ENCODE measurements at places on chromosomes 16 and 17.

DNA sequence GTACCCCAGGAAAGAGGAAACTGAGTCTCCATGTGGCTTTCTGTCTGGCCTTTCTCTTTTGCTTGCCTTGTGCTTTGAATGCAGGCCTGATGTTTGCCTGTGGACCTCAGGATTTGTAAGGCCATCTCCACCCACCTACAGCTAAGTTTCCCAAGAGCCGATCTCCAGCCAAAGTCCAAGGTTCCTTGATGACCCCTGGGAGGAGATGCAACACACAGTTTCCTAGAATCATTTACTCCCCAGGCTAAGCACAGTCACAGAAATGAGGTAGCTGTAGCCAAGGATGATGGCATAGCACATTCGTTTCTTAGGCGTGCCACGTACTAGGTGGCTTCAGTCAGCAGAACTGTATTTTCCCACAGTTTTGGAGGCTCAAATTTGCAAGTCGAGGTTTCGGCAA is 595.4 kb downstream of the MAF start:
- DNase-seq, result no peak

DNA sequence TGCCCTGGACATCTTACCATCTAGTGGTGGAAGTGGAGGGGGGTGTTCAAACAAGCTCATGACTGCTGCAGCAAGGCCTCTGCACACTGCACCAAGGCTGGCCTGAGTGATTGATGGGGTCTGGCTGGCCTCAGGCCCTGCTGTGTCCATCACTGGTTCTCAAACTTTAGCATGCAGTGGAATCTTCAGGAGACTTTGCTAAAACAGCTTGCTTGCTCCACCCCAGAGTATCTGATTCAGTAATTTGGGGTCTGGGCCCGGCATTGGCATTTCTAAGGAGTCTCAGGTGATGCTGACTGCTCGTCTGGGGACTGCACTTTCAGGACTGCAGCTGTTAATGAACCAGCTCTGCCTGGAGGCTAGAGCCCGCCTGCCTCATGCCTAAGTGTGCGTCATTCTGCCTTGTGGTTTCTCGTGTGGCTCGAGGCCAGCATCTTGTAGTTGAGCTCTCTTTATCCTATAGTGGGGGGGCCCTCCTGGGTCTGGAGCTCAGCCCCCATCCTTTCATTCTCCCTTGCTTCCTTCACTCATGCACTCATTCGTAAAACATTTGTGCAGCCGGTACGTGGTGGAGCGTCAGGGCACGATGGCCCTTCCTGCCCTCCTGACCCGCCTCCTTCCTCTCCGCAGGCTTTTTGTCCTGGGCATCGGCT is 4.1 kb downstream of the MGAT5B start:
- no peak for DNase-seq

DNA sequence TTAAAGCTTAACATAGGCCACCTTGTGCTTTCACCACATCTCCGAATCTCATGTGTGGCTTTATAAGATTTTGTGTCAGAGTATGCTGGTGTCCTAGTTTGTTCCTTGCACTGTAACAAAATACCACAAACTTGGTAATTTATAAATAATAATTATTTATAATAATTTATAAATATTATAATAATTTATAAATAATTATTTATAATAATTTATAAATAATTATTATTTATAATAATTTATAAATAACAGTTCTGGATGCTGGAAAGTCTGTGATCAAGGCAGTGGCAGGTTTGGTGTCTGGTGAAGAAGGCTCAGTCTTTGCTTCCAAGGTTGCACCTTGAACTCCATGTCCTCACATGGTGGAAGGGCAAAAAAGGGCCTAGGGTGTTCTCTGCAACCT is 147.7 kb downstream of the BCAS3 start:
- DNase-seq, result no peak

DNA sequence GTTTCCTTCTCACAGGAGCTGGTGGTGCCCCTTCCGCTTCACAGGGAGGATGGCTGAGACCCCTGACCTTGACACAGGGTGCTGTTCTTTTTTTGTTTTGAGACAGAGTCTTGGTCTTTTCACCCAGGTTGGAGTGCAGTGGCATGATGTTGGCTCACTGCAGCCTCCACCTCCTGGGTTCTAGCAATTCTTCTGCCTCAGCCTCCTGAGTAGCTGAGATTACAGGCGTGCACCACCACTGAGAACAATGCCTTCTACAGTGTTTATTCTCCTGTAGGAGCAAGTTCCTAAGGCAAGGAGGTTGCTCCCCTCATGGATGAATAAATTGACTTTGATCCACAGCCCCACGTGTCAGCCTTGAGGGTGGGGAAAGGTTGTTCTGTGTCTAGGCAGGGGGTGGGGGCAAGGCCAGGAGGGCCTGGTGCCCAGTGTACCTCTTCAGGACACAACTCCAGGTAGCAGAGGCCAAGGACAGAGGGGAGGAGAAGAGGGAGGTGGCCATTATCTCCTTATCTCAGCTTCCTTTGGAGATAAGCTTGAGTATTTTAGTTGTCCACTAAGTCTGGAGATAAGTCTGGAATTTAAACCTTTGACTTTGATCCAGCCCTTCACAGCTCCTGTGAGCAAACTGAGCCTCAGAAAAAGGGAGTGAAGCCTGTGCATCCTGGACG is 159.4 kb downstream of the SEC14L1 start:
- no peak for DNase-seq
